ENCODE measurements at places on chromosomes 4 and X.

GRCh38 chrX:40527543-40527942 lies 53.2 kb upstream of the ATP6AP2 start:
- DNase-seq: no peak

DNA sequence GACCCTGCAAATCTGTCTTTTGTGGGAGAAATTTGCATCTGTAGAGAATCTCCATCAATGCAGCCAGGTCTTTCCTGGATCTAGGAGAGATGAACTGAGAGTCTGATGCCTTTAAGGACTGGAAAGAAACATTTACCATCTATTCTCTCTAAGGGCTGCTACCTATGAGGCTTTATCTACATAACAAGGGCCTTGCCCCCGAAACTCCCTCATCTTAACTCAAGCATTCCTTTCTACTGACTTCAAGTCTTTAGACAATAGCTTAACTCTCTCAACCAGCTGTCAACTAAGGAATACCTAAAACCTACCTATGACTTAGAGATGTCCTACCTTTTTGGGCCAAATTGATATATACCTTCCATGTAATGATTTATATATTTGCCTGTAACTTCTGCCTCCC lies 32.1 kb downstream of the MAGEB17 start:
- DNase-seq: no peak

DNA sequence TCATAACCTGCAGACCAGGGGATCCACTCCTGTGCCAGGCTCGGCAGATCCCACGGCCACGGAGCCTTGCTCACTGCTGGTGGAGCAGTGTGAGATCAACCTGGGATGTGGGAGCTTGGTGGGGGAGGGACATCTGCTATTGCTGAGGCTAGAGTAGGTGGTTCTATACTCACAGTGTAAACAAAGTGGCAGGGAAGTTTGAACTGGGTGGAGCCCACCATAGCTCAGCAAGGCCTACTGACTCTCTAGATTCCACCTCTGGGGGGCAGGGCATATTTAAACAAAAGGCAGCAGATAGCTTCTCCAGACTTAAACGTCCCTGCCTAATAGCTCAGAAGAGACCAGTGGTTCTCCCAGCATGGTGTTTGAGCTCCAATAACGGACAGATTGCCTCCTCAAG lies 54.7 kb upstream of the EPHA5 start:
- no peak for DNase-seq

DNA sequence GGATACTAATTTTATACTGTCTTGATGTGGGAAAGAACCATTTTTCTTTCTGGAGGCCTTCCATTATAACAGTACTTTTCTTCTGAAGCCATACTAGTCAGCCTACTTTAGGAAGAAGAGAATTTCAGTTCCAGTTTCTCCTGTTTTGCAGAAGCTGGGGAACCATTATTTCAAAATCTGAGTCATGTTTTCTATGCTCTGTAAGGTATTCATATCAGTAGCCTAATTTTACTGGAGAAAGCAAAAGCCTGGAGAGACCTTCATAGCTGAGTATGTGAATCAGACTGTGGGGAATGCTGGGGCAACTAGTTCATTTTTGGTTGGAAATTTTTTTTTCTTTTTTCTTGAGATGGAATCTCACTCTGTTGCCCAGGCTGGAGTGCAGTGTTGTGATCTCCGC lies 22.4 kb downstream of the AFF1 start:
- DNase-seq: no peak

GRCh38 chrX:75781611-75782010 lies 3.4 kb downstream of the MAGEE2 start:
- DNase-seq: no peak

DNA sequence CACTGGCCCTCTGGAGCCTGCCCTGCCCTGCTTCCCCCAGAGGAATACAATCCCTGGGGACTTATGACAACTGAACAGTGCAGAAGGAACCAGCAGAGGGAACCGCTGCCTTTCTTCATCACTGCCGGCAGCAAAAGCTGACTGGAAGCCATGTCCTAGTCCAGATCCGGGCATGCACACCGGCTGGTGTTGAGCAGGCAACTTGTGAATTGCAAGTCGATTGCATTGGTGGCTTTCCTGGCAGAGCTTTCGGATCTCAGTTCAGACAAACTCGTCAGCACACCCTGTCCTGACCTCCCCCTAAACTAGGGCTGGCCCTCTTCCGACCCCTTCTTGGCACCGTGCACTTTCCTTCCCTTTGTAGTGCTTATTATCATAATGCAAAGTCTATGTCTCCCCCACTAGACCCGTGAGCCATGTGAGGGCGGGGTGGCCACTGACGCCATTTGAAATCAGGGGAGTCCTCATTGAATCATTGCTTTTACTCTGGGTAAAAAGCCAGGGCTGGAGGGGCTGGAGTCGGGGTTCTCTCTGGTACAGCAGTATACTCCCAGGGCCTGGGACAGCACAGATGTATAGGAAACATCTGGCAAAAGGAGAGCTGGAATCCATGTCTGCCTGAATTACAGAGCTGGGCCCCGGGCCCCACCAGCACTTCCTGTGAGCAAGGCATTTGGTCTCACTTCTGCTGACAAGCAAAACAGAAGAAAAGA lies 1.8 kb downstream of the ARHGAP4 start:
- peak; percentile 61 for DNase-seq

- DNase-seq: no peak
Measured at GRCh38 chr4:161936625-161937550, 226.9 kb downstream of the FSTL5 start.

GRCh38 chr4:59938166-59938565 lies 1262.0 kb upstream of the ADGRL3 start:
- no peak for DNase-seq

DNA sequence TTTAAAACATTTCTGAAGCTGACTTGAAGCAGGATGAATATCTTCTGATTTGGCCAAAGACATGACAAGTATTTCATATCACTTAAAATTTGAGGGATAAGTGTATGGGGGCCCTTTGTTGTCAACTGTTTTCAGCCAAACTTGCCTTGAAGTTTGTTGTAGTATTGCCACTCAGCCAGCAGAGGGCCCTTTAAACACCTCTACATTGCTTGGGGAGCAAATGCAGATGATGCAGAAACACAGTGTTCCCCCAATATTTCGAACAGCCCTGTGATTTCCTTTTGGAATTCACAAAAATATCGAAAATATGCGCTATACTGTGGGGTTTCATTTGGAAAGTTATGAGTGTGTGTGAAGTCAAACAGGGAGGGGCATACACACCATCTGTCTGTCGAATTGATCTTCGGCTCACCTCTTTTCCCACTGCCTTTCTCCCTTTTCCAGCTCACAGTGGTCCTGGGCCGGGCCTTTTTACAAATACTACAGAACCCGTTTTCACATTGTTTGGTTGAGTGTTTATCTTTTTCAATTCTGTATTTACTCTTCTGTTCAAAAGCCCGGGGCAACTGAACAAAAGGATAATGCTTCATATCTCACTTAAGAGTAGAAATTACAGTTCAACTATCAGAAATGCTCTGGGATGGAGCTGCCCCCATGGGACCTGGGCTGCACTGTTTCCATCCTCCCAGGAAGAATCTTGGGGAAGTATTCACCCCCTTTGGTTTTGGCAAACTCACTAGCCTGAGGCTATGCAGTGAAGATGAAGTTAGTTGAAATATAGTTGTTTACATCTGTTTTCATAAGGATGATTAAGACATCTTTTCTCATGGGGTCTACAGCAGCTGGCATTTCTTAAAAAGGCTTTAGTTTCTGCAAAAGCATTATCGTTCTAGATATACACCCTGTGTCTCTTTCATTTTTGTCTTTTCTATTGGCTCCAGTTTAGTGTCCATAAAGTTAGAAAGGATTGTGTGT lies 137.6 kb downstream of the EGF start:
- peak; percentile 11 for DNase-seq

GRCh38 chrX:46831765-46832327 lies 5.0 kb upstream of the RP2 start:
- no peak for DNase-seq

All from NCI-H1092 (cell line).